Activated T-helper 1 cell treated with anti-CD3 and anti-CD28 coated beads, Interleukin-2, amount 50 U/mL, for 16 hours (primary cell): ENCODE measurements at places on chromosomes 16 and 17.

DNA sequence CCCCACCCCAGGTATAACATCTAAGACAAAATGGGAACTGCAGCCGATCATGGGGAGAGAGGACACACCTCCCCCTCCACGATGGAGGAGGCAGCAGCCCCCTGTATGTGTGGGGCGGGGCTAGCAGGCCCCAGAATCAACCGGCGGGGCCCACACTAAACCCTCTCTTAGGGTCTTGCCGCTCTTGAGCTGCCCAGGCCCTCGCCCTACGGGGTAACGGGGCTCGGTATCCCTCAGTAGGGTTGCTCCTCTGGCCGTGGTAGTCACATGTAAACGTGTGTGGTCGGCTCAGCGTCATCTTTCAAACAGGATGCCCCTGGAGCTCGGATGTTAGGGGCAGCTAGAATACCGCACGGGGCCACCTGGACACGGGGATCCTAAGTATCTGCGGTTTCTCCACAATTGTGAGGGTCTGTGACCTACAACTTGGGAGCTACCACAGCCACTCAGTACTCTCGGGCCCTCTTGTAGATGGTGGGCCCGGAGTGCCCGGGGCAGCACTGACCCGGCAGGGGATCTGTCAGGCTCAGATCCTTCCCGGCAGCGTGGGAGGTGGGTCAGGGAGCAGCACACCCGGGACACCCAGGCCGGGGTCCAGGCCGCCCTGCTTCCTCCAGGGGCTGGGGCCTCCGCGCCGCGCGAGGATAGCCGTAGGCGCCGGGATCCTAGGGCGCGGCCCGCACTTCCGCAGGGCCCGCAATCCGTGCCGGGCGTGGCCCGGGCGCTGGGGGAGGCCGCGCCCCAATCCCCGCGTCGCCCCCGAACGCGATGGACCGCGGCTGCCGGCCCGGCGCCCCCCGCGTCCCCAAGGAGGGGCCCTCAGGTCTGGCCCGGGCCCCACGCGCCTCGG is 781 bp downstream of the ARHGDIA start:
- no peak for DNase-seq

DNA sequence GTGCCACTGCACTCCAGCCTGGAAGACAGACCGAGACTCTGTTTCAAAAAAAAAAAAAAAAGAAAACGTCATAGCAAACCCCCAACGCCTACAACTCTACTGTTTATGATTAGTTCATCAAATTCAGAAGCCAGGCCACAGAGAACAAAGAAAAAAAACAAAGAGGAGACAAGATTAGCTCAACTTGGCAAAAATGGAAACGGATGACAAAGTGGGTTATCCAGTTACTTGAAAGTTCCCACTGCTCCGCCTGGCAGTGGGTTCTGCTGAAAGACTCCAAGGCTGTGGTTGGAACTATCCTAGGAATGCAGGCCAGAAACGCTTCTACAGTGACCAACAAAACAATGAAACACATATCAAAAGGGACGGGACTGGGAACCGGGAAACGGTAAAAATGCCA is 53.1 kb downstream of the MRM3 start:
- DNase-seq, result no peak

DNA sequence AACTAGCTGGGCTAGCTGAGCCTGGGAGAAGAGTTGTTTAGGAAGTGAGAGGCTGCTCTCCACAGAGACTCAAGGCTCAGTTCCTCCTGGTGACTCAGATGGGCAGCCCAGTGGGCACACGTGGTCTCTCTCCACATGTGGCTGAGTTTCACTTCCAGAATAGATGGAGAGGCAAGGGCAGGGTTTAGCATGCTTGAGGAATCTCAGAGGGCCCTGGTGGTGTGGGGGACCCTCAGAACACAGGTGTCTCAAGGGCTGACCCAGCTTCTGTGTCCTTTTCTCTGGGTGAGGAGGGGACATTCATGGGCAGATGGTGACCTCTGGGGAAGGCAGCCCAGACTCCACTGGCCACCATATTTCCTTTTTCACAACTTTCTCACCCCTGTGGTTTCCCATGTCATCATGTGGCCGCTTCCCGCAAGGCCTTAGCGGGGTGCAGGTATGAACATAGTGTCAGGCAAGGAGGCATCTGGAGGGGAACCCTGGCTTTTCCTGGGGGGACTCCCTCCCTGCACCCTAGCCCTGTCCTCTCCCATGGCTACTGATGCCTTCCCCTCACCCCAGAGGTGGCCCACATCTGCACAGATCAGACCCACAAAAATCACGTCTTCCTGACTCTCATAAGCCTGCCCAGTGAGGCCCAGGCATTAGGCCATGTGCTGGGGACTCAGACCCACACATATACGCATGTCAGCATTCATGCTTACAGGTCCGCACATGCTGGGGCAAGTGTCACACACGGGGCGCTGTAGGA is 3.3 kb downstream of the GRN start:
- DNase-seq, result no peak

- DNase-seq, result no peak
Measured at GRCh38 chr17:78020717-78021108, 62.2 kb downstream of the TNRC6C start.

DNA sequence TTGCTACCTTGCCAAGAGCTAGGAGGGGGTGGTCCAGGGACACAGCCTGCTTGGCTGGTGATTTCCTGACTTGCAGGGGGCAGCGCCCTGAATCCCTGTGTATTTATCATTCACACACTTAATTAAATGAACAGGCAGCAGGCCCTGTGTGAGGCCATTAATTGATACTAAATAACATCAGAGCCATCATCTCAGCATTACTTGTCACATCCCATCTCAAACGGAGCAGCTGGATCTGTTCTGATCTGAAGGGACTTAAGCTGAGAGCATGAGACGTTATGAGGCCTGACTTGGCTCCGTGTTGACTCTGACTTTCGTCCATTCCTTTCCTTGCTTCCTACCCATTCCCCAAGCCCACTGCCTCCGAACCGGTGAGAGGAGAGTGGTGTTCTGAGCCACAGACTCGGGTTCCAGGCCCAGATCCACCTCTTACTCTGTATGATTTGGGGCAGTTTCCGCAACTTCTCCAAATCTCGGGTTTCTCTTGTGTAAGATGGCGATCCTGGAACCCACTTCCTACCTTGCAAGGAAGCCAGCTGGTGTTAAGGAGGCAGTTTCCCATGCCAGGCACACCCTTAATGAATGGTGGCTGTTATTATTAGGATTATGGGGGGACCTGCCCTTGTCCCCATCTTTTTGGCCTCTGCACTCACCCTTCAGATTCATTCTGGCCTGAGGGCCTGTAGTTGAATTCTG is 33.8 kb downstream of the CACNA1G start:
- no peak for DNase-seq

- no peak for DNase-seq
Measured at GRCh38 chr16:1821861-1822611, 4.6 kb downstream of the HAGH start.

- DNase-seq, result no peak
Measured at GRCh38 chr16:89936508-89936907, 12.0 kb upstream of the DEF8 start.

DNA sequence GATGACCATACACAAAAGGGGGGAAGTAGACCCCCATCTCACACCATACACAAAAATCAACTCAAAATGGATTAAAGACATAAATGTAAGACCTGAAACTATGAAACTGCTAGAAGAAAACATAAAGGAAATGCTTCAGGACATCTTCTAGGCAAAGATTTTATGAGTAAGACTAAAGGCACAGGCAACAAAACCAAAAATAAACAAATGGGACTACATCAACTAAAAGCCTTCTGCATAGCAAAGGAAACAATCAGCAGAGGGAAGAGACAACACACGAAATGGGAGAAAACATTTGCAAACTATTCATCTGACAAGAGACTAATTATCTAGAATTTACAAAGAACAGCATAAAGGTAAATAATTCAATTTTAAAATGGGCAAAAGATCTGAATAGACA is 152.1 kb downstream of the AXIN2 start:
- DNase-seq, result no peak

DNA sequence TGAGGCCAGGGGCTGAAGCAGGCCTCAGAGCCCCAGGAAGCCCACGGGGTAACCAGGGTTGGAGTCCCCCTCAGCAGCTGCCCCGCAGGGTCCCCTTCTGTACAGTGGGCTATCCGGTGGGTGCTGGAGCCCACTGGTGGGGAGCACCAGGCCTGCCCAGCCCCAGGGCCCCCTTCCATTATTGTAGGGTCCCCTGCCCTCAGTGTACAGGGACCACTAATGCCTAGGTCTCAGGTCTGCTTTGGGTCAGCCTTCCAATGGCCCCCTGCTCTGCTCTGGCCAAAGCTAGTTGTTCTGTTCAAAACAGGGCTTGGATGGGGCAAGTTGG is 1.1 kb downstream of the ADAM11 start:
- no peak for DNase-seq

DNA sequence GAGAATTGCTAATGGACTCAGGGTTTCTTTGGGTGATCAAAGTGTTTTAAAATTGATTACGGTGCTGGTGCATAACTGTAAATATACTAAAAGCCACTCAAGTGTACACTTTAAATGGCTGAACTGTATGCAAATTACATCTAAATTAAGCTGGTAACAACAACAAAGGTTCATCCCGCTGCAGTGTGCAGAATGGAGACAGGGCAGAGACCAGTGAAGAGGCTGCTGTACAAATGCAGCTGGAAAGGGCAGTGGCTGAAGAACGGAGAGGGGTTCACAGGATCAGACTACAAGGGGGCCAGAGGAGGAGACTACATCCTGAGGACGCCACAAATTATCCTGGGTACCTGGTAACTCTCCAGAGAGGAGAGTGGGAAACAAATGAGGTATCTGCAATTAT is 9.0 kb upstream of the ITGAE start:
- DNase-seq, result no peak

DNA sequence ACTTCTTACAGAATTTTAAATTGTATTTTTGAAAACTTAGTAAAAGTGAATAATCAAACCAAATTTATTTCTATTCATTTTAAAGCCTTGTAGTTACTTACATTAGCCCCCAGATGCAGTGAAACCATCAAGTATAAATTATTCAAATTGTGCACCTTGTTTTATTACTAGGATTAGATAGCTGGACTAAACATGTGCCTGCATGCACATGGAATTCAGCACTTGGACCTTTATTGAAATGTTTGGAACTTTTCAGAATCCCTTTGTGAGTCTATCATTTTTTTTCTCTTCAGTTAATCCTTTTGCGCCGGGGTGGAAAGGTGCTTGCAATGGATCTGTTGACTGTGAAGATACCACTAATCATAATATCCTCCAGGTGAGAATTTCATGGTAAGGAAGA is 4.7 kb downstream of the ZPBP2 start:
- DNase-seq, result no peak

- DNase-seq, result peak; percentile 69
Measured at GRCh38 chr17:80891397-80892018, 100.1 kb upstream of the CHMP6 start.

- DNase-seq, result no peak
Measured at GRCh38 chr17:38867968-38868816, 1.7 kb upstream of the LASP1 start.

DNA sequence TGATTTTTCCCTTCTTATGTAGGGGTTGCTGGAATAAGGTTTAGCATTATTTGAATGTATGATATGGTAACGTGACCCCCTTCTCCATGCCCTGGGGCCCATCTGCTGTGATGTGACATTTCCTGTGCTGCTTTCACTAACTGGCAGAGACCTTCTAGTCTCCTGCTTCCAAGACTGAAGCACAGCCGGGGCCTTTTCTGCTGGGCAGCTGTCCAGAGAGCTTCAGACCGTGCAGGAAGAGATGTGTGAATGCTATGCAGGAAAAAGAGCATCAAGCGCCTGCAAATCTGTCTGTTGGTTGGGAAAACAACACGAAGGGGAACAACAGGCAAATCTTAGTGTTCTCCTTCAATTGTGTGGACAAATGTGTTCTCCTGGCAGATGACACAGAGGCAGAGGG is 128.5 kb downstream of the SPACA3 start:
- DNase-seq, result no peak

- no peak for DNase-seq
Measured at GRCh38 chr16:12439399-12440227, 364.1 kb downstream of the CPPED1 start.

GRCh38 chr17:44906010-44906646 is 6.9 kb upstream of the EFTUD2 start:
- DNase-seq, result no peak
